ENCODE measurements at places on chromosomes 13 and 19.

GRCh38 chr13:26561651-26562511, 4.4 kb downstream of the WASF3 start:
- no peak for DNase-seq

GRCh38 chr13:50370303-50370950, 355.2 kb downstream of the KCNRG start:
- DNase-seq, result no peak

DNA sequence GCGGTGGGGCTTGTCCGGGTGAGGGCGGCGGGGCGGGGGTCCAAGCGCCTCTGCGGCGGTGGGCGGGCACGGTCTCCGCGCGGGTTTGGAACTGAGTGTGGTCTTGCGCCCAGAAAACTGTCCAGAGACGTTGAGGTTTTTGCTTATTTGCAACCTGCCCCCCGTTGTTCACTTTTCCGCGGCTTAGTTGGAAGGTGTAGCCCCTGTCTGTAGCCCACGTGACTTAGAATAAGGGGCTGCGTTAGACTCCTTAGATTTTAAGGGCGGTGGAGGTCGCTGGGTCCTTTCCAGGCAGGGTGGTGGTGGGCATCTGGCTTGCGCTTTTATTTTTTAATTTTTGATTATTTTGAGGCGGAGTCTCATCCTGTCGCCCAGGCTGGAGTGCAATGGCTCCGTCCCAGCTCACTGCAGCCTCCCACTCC, 748 bp downstream of the RPS15 start:
- no peak for DNase-seq

GRCh38 chr19:19067276-19068072, 3.7 kb downstream of the SLC25A42 start:
- no peak for DNase-seq

DNA sequence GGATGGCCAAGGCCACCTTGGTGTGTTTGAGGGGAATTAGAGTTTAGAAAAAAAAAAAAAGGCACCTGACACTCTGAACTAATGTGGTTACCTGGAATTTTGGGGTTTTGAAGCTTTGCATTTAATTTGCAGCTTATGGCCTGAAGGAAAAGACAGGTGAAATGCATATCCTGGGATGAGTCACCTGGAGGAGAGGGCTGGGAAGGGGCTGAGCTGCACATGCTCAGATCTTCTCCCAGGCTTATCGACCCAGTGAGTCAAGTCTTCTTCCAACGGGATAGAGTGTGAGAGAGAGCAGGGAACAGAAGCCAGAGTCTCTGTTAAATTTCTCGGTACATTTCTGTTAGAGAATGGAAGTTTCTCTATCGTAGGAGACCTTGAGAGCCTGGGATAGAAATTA, 29.7 kb upstream of the ALOX5AP start:
- no peak for DNase-seq

- DNase-seq, result no peak
These were observed 152.5 kb upstream of the ZNF536 start for GRCh38 chr19:30219702-30220101.

DNA sequence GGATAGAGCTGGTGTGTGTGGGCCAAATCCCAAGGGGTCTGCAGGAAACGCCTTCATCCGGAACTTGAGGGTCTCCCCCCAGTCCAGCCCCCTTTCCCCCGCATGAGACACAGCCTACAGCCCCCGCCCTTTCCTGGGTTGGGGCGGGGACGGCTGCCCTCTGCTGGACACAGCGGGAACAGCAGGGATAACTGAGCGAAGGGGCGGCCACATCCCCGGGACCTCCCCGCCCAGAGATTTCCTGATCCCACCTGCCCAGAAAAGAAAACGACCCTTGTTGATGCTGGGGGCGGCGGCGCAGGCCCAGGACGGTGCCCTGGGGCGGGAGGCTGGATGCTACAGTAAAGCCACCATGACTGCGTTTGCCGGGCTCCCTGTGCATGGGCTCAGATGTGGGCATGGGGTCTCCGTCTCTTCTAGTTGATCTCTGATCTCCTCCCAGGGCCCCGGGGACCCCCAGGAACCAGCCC, 14.2 kb downstream of the ONECUT3 start:
- DNase-seq, result no peak

All from GOT3 (cell line).